ENCODE measurements at places on chromosomes 4 and X. TPM values are rescaled to one million over a fixed set of nuclear protein-coding genes. Genes with fewer than 3 reads are reported as not detected.

DNA sequence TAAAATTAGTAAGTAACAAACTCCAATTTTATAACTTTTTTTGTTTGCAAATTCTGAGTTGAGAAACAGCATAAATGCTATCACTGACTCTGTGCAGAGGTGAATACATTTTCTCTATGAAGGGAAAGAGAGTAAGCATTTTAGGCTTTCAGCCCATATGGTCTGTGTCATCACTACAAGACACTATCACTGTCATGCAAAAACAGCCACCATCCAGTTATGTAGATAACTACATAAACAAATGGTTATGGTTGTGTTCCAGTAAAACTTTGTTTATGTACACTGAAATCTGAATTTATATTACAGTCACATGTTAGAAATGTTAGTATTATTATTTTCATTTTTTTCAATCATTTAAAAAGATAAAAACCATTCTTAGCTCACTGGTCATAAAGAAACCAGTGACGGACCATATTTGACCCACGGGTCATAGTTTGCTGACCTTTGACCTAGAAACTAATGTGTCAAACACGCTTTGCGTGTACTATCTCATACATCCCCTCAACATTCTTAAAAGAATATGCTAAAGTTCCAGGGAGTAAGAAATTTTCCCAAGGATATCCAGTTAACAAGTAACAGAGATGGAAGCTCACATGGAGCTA lies 29.1 kb downstream of the RASGEF1B start:
- no peak overlapping the region for H3K4me3 ChIP-seq
- peak; percentile 41 for DNase-seq
- no peaks in the 10 kb centered on the region for H3K4me1 ChIP-seq
- H3K36me3 ChIP-seq, result peaks cover 100% of the 10 kb centered on the region

DNA sequence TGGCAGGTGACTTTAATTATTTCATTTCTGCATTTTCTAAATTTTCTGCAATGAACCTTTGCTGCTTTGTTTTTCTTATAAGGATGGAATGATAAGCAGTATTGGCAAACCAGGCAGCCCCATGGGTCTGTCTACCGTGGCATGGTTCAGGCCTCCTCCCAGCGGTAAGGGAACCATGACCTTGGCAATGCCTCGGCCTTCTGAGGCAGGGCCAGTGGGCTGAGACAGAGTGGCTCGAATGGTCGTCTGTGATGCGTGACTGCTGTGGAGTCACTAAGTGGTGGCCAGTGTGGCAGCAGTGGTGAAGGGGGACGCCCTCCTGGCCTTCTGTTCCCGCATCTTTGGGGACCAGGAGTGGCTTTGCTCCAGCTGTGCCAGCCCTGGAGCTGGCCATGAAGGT lies 43.6 kb upstream of the GRPEL1 start:
- H3K4me3 ChIP-seq, result no peak overlapping the region
- no peak overlapping the region for H3K27ac ChIP-seq
- no peaks in the 10 kb centered on the region for H3K36me3 ChIP-seq
- H3K27me3 ChIP-seq, result no peaks in the 10 kb centered on the region
- no peaks in the 10 kb centered on the region for H3K4me1 ChIP-seq

DNA sequence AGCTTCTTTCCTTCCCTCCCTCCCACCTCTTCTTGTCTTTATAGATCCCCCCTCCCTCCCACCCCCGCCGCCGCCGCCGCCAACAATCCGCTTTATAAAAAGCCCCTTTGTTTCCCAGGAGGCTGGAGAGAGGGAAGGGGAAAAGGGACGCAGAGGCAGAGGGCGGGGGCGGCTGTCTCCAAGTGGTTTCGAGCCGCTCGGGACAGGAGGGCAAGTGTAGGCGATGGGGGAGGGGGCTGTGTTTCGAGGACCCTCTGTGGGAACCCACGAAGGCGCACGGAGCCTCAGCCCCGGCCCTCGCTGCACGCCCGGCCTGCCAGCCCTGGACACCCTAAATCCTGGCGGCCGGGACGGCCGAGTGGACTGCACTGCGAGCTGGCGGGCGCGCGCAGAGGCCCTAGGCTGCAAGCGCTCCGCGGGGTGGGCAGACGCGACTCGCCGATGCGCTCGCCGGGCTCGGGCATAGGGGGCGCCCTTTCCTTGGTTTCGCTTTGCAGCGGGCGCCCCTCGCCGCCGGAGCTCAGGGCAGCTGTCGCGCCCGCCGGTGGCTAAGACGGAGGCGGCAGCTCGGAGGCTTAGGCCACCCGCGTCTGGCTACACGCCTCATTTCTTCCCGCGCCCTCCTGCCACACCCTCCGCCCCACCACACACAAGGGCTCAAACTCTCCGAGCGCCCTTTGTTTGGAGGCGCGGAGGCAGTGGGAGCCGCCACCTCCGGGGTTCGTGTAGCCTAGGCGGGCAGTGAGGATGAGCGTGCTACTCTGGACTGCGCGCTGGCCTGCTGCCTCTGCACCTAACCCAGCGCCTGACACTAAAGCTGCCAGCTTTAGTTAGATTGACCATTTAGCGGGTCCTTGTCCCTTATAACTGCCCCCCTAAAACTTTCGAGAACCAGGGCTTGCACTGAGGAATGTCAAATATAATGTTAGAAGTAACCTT lies 2.2 kb downstream of the MAMLD1 start:
- peak overlapping the region; percentile 42 for H3K4me3 ChIP-seq
- no peaks in the 10 kb centered on the region for H3K36me3 ChIP-seq
- peak overlapping the region; percentile 82 for H3K27ac ChIP-seq
- no peaks in the 10 kb centered on the region for H3K27me3 ChIP-seq

GRCh38 chr4:76494871-76495590 lies 60.0 kb downstream of the SHROOM3 start:
- H3K4me3 ChIP-seq, result no peak overlapping the region
- H3K4me1 ChIP-seq, result no peaks in the 10 kb centered on the region
- no peak overlapping the region for H3K27ac ChIP-seq

GRCh38 chrX:65718538-65718937 lies 51.1 kb downstream of the MSN start:
- H3K27ac ChIP-seq, result no peak overlapping the region
- H3K27me3 ChIP-seq, result no peaks in the 10 kb centered on the region
- no peak overlapping the region for H3K4me3 ChIP-seq
- H3K4me1 ChIP-seq, result no peaks in the 10 kb centered on the region

DNA sequence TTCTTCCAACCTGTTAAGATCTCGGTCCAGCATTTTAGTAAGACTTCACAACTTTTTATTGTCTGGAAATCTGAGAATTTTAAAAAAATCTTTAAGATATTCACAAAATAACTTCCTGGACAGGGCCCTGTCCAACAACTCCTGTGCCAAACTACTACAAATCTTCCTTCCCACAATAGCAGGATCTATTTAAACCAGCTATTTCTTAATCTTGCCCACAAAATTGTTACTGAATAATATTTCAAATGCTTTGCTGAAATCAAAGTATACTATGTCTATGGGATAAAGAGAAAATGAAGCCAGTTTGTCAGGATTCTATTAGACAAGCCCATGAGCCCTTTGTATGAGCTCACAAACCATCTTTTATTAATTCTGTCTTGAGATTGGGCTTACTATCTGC lies 104.1 kb upstream of the DDIT4L start:
- H3K27me3 ChIP-seq, result no peaks in the 10 kb centered on the region
- no peak overlapping the region for H3K4me3 ChIP-seq
- H3K36me3 ChIP-seq, result no peaks in the 10 kb centered on the region
- no peak overlapping the region for H3K27ac ChIP-seq

DNA sequence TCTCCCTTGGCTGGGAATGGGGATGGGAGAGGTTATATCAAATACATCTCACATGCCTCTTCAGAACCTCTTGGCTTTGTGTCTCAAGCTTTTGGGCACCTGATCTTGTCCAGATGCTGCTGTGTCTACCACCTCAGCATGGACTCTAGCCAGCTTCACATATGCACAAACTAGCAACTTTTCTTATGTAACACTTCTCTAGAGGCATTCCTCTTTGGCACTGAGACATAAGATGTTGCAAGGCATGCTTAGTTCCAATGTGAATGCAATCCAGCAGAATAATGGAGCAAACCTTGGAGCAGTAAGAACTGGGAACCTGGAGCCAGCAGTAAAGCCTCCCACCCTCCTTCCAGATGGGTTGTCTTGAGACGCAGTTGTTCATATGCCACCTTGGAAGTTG lies 113.4 kb upstream of the TMEM47 start:
- no peaks in the 10 kb centered on the region for H3K36me3 ChIP-seq
- H3K27me3 ChIP-seq, result no peaks in the 10 kb centered on the region
- peak; percentile 3 for DNase-seq
- H3K4me3 ChIP-seq, result no peak overlapping the region
- no peak overlapping the region for H3K27ac ChIP-seq

GRCh38 chr4:10040049-10040892 lies 19.0 kb upstream of the SLC2A9 start:
- no peaks in the 10 kb centered on the region for H3K36me3 ChIP-seq
- H3K4me1 ChIP-seq, result peaks cover 16% of the 10 kb centered on the region
- DNase-seq, result no peak
- no peak overlapping the region for H3K27ac ChIP-seq

- H3K36me3 ChIP-seq, result no peaks in the 10 kb centered on the region
- no peak overlapping the region for H3K4me3 ChIP-seq
- no peaks in the 10 kb centered on the region for H3K27me3 ChIP-seq
- H3K4me1 ChIP-seq, result no peaks in the 10 kb centered on the region
- no peak overlapping the region for H3K27ac ChIP-seq
Observed at GRCh38 chr4:55561889-55562288, 15.2 kb upstream of the CLOCK start.

DNA sequence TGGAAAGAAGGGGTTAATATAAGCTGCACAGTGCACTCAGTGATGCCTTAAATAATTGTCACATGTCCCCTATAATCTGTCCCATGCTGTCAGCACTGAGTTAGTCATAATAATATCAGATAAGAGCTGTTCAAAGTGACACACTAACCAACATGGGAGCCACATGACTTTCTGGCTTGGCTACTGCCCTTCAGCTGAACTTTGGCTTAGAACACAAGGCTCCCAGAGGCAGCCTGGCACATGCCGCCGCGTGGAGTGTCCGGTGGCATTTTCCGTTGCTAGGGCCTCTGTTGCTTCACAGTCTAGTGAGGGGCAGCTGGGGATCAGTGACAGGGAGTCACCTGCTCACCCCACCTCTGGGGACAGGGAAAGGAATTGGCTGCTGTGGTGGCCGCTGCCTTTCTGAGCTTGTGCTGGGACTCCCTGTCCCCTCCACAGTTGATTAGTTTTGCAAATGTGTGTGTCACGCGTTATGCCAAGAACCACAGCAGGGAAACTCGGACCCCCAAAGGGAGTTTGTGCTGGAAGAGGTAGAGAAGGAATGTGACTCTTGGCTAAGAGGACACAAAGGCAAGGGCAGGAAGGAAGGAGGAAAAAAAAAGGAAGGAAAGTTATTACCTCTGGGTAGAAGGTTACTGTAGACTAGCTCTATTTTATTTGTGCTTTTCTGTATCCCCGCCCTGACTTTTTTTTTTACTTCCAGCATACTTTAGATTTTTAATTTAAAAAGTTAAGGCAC lies 41.1 kb upstream of the PPARGC1A start:
- H3K27me3 ChIP-seq, result no peaks in the 10 kb centered on the region
- no peak overlapping the region for H3K27ac ChIP-seq
- no peaks in the 10 kb centered on the region for H3K36me3 ChIP-seq
- H3K4me1 ChIP-seq, result peaks cover 12% of the 10 kb centered on the region
- H3K4me3 ChIP-seq, result no peak overlapping the region

- no peaks in the 10 kb centered on the region for H3K4me1 ChIP-seq
- no peak for DNase-seq
- H3K27ac ChIP-seq, result no peak overlapping the region
Observed at GRCh38 chr4:152281211-152281610, 254.7 kb downstream of the FBXW7 start.

- no peak overlapping the region for H3K4me3 ChIP-seq
- DNase-seq, result no peak
- no peaks in the 10 kb centered on the region for H3K4me1 ChIP-seq
- H3K27ac ChIP-seq, result no peak overlapping the region
Observed at GRCh38 chrX:78923198-78924015, 21.8 kb upstream of the P2RY10 start.

DNA sequence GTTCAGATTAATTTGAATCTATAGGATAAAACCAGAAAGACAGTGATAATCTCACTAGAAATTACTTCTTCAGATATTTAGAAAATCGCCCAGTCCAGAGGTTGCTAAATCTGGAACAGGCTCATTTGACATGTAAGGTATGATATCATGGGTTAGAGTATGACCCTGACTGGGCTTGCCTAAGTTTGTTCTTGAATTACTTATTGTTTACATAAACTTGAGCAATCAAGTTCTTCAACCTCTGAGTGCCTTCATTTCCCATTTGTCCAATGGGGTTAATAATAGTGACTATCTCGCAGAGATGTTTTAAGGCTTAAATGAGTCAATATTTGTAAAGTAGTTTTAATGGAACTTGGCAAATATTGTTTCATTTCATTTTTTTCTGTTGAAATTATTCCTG lies 1947.6 kb upstream of the IGFBP7 start:
- H3K27ac ChIP-seq, result no peak overlapping the region
- H3K4me1 ChIP-seq, result no peaks in the 10 kb centered on the region
- no peak for DNase-seq
- H3K4me3 ChIP-seq, result no peak overlapping the region
- no peaks in the 10 kb centered on the region for H3K36me3 ChIP-seq
- no peaks in the 10 kb centered on the region for H3K27me3 ChIP-seq

- no peaks in the 10 kb centered on the region for H3K27me3 ChIP-seq
- no peak overlapping the region for H3K27ac ChIP-seq
- no peak for DNase-seq
Observed at GRCh38 chr4:118317691-118318090, 35.1 kb downstream of the PRSS12 start.

- peaks cover 7% of the 10 kb centered on the region for H3K27me3 ChIP-seq
- peak; percentile 88 for DNase-seq
- H3K36me3 ChIP-seq, result no peaks in the 10 kb centered on the region
Observed at GRCh38 chrX:137051978-137052642, 18.3 kb upstream of the GPR101 start.

DNA sequence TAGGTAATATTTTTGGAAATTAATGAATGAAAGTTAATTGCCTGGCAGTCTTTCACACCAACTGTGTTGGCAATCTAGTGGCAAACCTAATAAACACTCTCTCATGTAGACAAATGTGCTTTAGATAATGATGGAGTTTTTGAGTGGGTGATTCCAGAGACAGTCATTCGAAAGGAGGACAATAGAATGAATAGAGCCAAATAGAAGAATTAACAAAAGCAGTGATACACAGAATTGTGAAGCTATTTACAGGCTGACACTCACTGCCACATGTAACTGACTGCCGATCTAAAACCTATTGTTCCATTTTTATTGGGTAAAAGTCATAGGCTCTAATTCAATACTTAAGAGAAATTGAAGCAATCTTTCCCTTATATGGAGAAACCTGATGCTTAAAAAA lies 338.5 kb downstream of the PCDH7 start:
- no peaks in the 10 kb centered on the region for H3K27me3 ChIP-seq
- H3K36me3 ChIP-seq, result no peaks in the 10 kb centered on the region
- H3K4me3 ChIP-seq, result no peak overlapping the region
- DNase-seq, result no peak
- no peaks in the 10 kb centered on the region for H3K4me1 ChIP-seq

- no peak overlapping the region for H3K27ac ChIP-seq
- DNase-seq, result peak; percentile 19
- H3K27me3 ChIP-seq, result no peaks in the 10 kb centered on the region
- no peaks in the 10 kb centered on the region for H3K4me1 ChIP-seq
Observed at GRCh38 chrX:141341341-141341740, 99.0 kb upstream of the SPANXC start.

The SERTM2 gene
- total RNA-seq, result 0.05 TPM

The TXK gene
- 3.0 TPM for total RNA-seq

The TRIM75 gene
- total RNA-seq, result not detected

The CXorf49 gene
- total RNA-seq, result not detected

The TCEAL6 gene
- total RNA-seq, result not detected

The ASB5 gene
- total RNA-seq, result not detected

The ARMCX6 gene
- 52.3 TPM for total RNA-seq

The CACNA1F gene
- 0.21 TPM for total RNA-seq

The SPATA4 gene
- 0.20 TPM for total RNA-seq

The CENPVL3 gene
- not detected for total RNA-seq
